ENCODE measurements at places on chromosomes 12 and 14.
A peak's percentile ranks its signal among the peaks of the same experiment; 100 is the strongest.

GRCh38 chr12:96359328-96359727 lies 40.9 kb downstream of the CDK17 start:
- no peak for DNase-seq

GRCh38 chr14:50599700-50600444 lies 39.9 kb downstream of the ATL1 start:
- DNase-seq, result peak; percentile 4

DNA sequence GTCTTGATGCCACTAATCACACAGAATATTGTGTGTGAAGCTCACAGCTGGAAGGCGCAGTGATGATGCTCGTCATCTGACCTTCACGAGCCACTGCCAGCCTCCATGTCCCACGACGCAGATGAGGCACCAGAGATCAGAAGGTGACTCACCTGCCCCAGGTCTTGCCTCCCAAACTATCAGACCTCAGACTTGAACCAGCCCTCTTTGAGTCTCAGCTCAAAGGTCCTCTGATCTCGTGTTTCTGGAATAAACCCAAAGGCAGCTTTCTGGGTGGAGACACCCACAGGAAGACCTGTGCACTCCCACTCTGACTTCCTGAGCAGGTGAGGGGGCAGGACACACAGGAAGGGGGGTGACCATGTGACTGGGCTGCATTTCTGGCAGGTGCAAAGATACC lies 19.6 kb upstream of the CHGA start:
- DNase-seq, result no peak

GRCh38 chr12:96501133-96501761 lies 11.9 kb downstream of the CFAP54 start:
- no peak for DNase-seq

DNA sequence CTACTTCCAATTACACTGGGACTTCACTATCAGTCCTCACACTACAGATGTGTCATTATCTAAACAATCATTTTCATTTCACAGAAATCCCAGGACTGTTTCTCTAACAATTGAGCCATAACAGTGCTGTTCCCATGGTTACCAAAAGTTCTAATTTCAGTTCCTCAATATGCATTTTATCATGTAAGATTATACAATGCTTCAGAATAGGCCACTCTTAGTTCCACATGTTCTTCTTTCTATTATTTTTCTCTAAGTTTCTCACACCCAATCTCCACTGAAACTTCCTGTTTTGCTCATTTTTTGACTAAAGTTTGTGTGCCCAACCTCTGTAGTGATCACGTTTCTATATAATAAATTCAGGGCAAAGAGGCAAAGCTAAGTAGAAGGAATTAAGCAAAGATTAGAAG lies 185.8 kb downstream of the DUSP6 start:
- DNase-seq, result no peak

DNA sequence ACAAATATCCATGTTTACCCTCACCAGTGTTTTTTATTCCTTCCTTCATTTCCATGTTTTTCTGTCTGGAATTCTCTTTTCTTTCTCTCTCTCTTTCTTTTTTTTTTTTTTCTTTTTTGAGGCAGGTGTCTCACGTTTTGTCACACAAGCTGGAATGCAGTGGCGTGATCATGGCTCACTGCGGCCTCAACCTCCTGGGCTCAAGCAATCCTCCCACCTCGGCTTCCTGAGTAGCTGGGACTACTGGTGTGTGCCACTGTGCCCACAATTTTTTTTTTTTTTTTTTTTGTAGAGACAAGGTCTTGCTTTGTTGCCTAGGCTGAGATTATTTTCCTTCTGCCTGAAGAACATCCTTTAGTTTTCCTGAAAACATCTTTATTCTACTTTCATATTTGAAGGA lies 15.0 kb upstream of the AMIGO2 start:
- DNase-seq, result no peak
